ENCODE measurements at places on chromosomes 5 and 9.
A peak's percentile ranks its signal among the peaks of the same experiment; 100 is the strongest.

DNA sequence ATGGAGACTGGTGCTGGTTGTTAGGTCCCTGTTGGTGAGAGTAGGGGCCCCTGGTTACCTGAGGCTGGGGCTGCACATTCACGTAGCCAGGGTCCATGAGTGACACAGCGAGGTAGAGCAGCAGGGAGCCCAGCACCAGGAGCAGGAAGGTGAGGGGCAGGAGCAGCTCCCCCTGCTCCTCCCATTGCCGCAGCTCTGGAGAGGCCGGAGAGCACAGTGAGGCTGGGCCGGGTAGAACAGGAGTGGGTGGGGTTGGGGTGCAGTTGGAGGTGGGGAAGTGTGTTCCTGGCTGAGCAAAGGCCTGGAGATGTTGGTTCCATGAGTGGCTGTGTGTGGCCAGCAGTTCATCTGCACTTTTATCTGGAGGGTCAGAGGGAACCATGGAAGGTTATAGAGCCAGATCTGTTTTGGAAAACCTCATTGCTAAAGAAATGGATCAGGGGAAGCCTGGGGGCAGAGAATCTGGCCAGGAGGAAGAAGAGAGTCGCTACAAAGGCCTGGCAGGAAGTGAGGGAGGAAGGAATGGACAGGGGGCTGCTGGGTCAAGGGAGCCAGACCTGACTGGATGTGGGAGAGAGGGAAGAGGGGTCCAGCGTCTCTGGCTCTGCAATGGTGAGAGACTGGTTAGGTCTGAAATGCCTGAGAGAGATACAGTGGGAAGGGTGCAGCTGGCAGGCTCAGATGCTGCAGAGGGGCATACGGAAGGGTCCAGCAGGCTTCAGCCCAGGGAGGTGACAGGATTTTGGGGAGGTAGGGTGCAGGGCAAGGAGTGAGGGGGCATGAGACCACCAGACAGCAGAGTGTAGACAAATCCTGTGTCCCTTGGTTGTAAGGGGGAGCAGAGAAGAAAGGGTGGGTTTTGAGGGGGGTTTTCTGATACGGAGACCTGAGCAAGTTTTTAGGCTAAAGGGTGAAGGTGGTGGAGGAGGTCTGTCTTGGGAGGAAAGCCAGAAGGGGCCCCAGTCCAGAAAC is 1.3 kb downstream of the ZDHHC12 start:
- no peak for DNase-seq

DNA sequence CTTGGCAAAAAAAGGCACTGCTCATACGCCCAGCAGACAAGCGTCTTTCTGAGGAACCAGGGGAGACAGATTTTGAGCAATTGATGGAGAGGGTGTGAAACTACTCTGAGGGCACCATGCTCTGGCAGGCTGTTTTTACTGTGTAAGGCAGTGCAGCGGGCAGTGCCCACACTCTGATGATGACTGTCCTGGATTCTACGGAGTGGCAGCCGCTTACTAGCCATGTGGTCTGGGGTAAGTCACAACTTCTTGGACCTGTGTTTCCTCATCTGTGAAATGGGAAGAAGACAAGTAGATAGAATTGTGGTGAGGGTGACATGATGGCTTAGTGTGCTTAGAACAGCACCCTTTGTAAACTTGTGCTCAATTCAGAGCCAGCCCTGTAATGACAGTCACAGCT is 38.8 kb downstream of the FABP6 start:
- no peak for DNase-seq

- no peak for DNase-seq
Observed at GRCh38 chr5:14208071-14209021, 65.2 kb downstream of the TRIO start.

GRCh38 chr5:178204935-178205748 is 809 bp downstream of the HNRNPAB start:
- DNase-seq = peak; percentile 57

DNA sequence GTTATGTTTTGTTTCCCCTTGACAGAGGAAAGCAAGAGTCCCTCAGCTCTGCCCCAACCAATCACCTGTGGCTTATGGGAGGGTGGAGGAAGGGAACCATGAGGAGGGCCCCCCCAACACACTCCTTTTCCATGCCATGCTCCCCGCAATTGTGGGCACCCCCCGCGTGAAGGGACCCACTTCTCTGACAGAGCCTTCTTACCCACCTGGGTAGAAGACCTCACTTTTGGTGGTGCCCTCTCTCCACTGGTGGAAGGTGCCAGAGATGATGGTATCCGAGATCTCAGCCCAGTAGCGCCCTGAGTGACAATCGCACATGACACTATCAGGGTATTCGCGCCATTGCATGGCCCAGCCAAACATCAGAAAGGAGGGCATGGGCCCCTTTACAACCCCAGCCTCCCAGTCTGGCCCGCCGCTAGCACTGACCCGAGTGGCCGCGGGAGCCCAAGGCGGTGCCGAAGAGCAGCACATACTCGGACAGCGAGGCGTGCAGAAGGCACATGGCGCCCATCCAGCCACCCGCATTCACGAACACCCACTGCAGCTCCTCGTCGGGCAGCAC is 714 bp downstream of the SIGMAR1 start:
- no peak for DNase-seq

GRCh38 chr9:18314316-18314715 is 159.6 kb upstream of the ADAMTSL1 start:
- DNase-seq = no peak

- no peak for DNase-seq
Observed at GRCh38 chr5:160419458-160420330, 813 bp upstream of the SLU7 start.

- no peak for DNase-seq
Observed at GRCh38 chr9:105246656-105247173, 2.3 kb downstream of the SLC44A1 start.

DNA sequence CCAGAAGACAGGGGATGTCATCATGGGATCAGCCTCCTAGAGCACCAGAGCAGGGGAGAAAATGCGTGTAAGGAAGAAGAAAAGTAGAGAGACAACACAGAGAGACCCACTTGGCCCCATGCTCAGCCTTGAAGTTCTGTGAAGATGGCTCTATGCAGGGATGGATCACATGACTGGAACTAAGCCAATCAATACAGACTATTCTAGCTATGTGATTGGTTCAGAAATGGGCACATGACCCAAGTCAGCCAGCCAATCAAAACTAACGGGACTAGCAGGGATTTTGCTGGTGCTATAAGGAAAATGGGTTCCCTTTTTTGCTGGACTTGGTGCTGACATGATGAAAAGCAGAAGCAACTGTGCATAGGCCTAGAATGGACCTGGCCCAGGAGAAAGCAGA is 173.0 kb upstream of the TBC1D2 start:
- DNase-seq = no peak

DNA sequence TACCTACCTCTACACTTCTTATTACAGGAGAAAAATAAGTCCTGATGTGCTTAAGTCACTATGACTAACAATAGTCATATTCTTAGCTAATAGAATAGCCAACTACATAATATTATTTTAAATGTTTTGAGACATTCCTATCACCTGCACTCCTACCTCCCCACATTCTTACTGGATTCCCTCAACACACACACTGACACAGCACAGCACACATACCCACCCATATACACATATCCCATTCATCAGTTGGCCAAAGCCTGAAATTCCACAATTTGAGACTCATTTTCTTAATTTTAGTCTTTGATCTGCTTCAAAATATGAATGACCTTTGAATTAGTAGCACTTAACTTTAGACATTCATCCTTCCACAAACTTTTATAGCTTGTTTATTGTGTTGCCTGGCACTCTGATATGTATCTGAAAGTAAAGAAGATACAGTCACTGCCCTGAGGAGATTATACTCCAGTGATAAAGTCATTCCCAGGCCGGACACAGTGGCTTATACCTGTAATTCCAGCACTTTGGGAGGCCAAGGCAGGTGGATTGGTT is 168.3 kb upstream of the RASA1 start:
- no peak for DNase-seq

DNA sequence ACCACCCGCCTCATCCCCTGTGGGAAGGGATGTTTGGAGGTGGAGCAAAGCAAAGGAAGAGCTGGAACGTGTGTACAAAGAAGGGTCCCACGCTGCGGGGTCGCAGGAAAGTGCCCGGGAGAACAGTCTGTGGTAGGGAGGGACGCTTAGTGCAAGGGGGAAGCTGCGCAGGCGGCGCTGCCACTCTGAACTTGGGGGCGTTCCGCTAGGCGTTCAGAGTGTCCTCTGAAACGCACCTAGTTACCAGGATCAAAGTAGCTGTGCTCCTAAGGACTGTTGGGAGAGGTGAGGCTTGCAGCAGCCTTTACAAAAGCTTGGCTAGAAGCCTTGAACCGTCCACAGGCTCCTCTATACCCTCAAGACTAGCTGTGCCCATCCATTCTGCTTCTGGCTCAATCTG is 29.3 kb upstream of the PDE8B start:
- no peak for DNase-seq

DNA sequence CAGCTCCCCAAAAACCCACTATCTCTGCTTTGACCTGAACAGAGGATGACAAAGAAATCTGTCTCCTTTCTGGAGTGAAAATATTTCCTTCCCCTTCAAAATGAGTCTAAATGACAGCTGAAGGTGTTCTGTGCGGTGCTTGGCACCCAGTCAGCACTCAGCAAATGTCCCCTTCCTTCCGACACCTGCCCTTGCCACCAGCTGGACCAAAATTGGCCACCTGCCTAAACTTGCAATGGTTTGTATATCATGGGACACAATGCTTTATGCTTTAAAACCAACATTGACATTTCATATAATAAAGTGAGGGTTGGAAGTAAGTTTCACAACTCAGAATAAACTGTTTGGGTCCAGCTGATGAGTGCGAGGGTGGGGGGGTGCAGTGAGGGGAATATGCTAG is 7.5 kb upstream of the TTC1 start:
- no peak for DNase-seq

DNA sequence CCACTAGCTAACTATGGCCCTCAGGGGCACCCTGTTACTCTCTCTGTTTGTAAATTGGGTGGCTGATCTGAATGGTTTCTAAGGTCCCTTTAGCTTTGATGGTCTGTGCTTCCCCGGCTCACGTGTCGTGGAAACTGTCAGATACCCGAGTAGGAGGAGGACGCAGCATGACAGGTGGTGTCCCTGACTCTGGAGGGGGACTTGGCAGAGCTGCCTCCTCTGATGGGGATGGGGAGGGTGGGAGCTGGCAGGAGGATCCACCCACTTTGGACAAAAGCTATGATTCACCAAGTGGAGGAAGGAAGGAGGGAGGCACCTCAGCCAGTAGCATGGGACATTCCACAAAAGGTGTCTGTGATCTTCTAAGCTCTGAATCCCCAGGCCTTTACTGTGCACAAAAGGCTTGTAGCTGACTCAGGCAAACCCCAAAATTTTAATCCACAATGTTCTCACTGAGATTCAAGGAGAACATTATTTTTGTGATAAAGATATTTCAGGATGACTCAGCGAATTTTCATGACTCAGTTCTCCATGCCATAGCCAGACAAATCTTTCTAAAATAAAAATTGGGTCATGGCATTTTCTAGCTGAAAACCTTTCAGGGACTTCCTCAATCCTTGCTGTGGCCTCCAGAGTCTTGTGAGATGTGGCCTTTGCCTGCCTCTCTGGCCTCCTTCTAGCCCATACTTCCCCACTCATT is 131.0 kb upstream of the BRINP1 start:
- DNase-seq = no peak

DNA sequence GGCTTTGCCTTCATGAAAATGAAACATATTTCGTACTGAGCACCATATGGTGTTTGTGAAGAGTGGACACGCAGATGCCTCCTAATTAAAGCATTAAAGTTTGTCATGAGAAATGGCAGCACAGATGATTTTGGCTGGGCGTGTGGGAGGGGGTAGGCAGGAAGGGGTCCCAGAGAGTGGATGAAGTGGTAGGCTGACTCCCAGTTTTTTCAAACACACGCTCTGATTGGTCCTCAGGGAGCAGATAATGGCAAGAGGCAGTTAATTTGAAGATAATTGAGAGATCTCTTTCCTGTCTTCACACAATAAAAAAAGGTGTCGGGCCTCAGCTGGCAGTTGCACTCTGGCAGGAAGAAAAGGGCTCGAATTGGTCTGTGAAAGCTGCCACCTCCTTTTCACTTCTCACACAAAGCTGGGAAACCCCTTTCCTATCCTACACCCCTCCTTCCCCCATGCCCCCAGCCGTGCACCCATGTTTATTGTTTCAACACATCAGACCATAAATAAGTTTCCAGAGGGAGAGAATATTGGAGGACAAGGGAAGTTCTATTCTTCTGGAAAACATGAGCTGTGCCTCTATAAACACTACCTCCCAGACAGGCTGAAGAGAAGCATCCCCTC is 429.6 kb downstream of the ARHGEF28 start:
- no peak for DNase-seq

GRCh38 chr9:34493972-34494535 is 28.7 kb downstream of the ENHO start:
- DNase-seq = no peak

DNA sequence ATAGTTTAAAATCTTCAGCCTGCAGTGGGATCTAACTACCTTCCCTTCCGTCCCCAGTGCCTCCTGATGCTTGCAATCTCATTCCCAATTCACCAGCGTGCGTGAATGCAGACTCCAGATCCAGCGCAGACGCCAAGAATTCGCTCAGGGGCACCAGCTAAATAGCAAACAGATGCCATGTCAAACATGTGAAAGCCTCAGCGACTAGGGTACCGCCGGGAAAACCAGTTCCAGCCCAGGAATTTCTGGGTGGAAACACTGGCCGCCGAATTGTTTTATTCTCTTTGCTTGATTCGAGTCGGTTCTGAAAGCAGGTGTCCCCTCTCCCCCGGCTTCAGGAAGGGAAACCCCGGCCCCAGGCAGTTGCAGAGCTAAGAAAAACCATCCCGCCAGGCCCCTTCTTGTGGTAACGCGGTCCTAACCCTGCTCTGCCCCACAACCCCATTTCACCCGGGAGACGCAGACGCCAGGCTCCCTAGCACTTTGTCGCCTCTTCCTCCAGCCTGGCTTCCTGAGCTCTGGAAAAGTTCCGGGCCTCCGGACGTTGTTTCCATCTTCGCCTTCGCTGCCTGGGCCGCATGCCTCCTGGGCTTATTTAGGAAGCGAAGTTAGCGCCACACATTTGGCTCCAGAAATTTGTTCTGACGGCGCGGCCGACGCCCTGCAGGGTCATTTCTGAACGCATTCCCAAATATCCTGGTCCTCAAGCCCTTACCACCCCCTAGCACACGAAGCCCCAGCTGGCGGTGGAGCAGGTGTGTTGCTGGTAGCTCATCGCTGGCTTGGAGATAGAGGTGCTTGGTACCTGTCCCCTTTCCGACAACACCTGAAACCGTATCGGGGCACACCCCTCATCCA is 665 bp upstream of the LVRN start:
- no peak for DNase-seq

DNA sequence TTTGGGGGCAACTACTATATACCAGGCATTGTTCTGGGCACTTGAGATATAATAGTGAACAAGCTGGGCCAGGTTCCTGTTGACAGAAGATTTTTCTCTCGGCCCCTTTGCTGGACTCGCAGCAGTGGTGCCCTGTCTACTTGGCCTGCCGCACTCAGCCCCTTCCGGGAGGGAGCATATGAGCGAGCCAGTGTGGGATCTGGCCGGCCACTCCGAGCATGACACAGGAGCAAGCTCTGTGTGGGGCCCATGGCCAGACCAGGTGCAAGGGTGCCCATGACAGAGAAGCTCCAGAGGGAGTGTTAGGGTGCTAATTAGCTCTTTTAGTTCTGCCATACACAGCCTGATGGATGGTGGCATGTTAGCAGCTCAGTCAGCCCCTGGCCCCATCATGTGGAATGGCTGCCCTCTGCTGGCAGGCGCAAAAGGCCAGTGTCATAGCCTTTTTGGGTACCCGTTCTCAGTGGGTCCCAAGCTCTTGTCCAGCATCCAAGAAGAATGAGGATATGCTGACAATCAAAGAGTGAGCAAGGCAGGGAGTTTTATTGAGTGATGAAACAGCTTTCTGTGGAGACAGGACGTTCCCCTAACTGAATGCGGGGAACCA is 9.3 kb upstream of the KIF4B start:
- DNase-seq = peak; percentile 26
